NCI-H1092 (cell line): ENCODE measurements at places on chromosomes 2 and 18.
A peak's percentile ranks its signal among the peaks of the same experiment; 100 is the strongest.

DNA sequence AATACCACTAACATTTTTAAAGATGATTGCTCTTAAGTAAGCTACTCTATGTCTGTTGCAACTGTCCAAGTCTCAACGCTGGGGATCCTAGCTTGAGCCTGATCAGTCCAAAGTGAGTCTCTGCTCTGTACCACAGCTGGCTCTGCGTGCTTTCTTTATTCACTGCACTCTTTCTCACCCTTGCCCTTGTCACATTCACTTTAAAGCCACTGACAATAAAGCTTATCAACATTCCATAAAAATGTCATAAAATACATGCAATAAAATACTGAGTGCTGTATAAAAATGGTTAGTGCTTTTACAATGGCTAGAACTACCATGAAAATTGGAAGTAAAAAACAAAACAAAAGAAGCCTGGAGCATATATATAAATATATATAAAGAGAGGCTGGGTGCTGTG is 45.5 kb upstream of the LRRTM4 start:
- DNase-seq, result no peak

DNA sequence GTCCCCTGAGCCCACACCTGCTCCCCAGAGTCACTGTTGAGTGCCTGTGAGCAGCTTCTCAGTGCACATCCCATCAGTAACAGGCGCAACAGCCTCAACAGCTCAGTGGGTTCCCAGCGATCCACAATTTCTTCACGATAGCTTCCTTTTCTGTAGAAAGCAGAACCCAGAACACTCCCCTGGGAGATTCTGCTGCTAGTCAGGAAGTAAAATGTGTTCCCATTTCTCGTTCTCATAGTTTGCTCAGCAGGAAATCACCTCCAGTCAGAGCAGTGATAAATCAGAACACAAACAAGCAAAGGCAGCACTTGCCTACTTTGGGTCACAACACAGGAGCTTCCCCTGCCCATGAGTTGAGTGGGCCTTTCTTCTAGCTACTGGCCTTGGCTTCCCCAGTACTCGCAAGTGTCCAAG is 48.9 kb upstream of the ATG16L1 start:
- DNase-seq, result no peak

GRCh38 chr2:112958428-112959108 is 19.2 kb upstream of the IL36G start:
- DNase-seq, result peak; percentile 31

DNA sequence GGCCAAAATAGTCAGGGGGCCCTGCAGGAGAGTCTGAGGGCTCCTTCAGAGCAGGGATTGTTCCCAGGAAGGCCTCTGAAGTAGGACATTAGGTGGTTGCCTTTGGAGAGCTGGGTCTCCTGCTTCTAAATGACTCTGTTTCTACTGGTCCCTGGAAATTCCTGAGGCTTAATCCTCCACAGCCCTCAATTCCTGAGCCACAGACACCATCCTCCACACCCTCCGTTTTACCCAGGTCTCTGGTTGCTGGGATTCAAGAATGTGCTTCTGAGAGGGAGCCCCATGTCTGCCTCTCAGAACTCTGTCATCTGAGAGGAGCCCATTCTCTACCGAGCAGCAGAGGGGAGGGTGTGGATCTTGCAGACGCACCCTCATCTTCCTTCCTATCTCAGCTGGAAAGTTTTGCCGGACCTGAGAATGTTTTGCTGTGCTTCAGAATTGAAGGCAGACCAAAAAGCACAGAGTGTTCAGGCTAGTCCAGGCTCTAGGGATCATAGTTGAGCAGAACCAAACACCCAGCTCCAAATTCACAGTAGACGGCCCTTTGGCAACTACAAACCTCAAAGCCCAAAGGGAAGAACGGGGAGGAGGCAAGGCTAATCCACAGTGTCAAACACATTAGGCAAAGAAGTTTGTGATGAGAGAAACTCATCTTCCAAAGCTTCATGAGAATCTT is 8.1 kb downstream of the VIT start:
- no peak for DNase-seq
